Stimulated activated CD8-positive, alpha-beta memory T cell treated with anti-CD3 and anti-CD28 coated beads, Interleukin-15, amount 100 ng/mL, for 24 hours (primary cell): ENCODE measurements at places on chromosomes 5 and 9.

- no peak for DNase-seq
These were observed 51.7 kb downstream of the GPBP1 start for GRCh38 chr5:57225553-57225952.

GRCh38 chr5:101788797-101789196, 507.3 kb downstream of the SLCO4C1 start:
- DNase-seq = no peak

DNA sequence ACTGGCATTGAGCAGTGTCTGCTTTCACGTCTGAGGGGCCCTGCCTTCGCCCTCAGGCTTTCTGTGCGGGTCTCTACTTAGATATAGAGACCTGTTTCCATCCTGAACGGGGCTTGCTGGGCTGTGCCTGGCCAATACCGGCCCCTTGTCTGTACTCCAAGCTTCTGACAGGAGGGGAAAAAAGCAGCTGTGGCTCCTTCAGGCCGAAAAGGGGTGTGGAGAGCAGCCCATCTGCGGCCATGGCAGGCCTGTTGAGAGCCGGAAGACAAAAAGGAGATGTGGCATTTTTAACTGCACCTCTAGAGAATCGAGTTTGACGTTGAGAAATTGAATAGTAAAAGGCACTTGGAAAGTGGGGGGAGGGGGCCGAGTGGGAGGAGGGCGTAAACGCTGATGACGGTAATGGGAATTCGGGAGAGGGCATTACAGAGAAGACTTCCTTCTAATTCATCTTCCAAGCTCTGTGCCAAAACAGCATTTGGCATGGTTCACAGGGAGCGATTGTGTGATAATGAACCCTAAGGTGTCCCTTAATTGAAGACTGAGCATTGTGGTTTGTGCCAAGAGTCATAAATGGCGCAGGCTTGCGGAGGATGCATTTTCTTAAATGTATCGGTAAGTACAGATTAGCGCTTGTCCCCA, 25.1 kb upstream of the PRDM12 start:
- DNase-seq = no peak

DNA sequence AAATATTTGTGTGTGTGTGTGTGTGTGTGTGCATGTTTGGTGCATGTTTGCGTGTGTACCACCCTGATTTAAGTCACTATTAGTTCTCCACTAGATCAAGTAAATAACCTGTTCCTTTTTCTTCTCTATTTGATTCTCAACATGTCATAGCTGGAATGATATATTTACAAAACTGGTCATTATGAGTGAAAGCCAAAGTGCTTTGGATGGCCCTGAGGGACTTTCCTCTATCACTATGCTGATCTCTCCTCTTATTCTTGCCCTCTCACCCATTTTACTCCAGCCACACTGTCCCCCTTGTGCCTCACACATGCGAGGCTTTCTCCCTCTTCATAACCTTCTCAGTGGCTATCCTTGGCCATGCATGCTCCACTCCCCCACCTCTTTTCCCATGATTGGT, 144.6 kb upstream of the NMUR2 start:
- DNase-seq = no peak

DNA sequence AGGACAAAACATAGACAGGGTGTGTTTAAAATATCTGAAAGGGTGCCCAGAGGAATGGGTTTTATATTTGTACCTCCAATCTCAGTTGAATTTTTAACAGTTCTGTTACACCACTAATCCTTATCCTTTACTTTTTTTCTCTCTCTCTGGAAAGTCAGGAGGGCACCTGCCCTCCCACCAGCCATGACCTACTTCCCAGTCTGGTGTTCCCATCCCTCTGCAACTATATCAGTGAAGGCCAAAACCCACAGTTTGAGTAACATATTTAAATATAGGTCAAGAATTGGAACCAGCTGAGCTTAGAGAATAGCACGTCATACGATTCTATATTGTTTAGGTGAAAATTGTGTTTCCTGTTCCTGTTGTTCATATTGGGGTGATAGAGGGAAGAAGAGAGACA, 229.8 kb downstream of the NTRK2 start:
- no peak for DNase-seq

DNA sequence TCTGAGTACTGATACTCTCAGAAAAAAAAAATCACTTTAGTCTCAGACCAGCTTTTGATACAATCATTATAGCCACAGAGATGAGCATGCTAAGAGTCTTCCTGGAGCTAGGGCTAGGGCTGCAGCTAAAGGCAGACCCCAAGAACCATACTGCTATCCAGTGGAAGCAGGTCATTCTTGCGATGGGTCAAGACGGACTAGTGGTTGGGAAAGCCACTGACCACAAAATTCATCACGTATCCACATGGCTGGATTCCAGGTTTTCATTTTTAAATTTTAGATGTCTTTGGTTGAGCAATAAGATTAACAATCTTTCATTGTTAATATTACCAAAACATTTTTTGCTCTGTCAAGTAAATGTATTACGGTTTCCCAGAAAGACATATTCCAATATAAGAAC, 598.1 kb downstream of the DNAH5 start:
- DNase-seq = no peak

DNA sequence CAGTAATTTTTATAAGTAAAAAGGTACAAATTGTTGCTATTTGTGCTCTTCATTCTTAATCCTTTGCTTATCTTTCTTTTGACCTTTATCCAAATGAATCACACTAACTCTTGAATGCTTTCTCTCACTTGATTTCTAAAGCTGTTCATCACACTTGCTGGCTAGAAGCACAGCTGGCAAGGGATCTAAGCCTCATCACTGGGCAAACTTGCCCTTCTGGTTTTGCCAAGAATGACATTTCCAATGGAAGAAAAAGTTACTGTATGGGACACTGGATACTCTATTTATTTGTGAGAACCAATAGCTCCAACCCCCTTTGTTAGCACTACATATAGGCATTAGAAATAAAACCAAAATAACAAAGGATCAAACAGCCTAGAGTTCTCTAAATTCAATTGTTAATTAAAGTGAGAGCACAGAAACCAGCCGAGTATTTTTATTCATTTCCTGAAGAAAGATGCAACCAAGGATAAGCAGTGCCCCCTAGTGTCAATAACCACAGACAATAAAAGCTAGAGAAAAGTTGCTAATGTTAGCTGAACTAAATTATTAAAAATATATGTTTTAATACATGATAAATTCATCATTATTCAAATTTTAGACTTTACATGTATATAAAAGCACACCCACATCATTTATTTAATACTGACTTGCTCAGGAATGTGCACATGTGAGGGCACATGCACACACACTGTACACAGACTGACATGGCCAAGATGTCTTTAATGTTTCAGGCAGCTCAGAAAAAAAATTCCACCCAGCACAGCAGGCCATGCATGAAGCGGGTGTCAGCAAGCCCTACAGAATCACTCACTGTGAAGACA, 59.8 kb upstream of the POU5F2 start:
- no peak for DNase-seq

GRCh38 chr5:138817241-138817640, 57.9 kb downstream of the LRRTM2 start:
- no peak for DNase-seq

DNA sequence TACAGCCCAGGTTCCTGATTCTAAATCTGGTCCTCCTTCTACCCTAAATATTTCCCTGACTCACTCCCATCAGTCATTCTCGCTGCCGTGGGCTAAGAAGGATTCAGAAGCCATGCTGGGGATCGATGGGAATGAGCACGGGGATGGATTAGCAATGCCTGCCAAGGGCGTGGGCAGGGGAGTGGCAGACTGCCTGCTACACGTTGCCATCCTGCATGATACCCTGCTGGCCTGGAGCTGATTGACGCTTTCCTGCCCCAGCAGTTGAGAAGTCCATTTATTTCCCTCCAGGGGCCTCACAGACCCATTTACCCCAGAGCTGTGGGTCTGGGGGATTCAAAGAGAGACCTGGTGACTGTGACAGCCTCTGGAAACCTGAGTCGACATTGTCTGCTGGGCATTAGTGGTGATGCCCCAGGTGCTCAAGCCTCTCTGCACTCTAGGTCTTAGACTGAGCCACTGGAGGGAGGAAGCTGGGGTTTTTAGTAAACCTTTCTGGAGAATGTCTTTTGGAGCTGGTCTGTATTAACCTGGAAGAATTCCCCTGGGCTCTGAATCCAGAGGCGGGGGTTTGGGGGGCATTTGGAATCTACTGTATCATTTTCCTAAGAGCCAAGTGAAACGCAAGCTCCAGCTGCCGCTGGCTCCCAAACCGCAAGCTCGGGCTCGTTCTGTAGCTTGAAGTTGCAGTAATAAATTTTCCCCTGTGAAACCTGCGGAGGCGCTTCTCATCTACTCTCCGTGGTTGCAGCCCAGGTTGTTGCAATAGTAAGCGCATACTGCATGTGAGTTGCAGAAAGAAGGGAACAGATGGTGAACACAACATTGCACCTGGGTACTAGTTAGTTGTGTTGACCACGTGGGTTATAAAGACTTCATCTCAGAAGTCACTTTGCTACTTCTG, 76.3 kb upstream of the RAPGEF1 start:
- DNase-seq = no peak
